ENCODE measurements at places on chromosomes 12 and 14. TPM values are rescaled to one million over a fixed set of nuclear protein-coding genes. Genes with fewer than 3 reads are reported as not detected.

MMP17 gene
- 1.4 TPM for total RNA-seq

- DNase-seq = no peak
Measured at GRCh38 chr12:25377469-25378177, 126.9 kb upstream of the KRAS start.

DNA sequence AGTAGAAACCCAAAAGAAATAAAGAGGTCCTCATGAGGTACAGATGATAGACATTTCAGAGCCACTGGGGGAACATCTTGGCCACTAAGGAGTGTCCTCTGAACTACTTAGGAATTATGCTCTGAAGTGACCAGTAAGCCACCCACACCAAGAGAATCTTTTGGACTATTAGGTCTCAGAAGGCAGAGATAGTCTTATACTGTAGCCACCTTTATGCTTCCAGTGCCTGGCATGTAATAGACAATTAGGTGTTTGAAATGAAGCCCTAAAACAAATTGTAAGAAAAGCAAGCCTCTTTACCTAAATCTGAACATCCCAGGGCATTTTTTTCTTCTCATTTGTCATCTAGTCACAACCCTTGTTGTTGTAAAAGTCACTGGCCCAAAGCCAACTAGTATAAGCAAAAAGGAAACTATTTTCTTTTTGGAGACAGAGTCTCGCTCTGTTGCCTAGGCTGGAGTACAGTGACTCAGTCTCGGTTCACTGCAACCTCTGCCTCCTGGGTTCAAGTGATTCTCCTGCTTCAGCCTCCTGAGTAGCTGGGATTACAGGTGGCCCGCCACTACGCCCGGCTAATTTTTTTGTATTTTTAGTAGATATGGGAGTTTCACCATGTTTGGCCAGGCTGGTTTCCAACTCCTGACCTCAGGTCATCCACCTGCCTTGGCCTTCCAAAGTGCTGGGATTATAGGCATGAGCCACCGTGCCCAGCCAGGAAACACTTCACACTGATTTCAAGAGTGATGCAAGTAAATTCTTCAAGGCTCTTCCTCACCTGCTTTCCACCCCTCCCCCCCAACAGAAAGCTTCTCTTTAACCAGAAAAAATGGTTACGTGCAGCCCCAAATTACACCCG, 11.1 kb downstream of the PLEKHA5 start:
- no peak for DNase-seq

DNA sequence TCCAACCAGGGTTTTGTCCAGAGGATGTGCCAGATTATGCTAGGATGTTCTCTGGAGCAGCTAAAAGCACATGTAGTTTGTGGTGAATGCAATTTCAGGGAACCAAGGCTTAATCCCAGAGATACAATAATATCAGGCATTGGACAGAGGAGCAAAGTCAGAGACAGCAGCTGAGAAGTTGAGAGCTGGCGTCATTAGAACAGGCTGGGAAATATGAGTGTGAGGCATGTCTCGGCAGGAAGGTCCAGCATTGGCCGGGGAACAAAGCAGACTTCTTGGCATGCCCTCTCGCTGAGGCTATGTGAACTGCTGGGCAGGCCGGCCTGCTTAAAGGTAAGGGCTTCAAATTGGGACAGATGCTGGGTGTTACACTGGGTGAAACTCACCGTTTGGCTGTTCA, 125.4 kb downstream of the CAND1 start:
- DNase-seq = no peak

DNA sequence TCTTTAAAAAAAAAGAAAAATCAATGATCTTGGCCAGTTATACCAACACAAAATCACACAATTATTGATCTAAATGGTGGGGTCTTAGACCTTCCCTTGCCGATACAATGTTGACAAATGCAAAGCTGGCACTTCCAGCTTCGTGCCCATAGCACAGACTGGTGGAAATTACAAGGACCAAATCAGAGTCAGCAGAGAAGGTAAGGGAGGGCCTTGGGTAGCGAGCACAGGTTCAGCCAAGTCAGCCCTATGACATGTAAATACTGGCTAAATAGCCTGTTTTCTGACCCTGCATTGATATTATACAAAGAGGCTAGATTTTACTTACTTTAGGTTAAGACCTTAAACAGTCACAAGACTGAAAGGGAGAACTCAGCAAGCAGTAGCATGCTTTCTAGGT, 30.3 kb upstream of the WDR89 start:
- DNase-seq = no peak

DNA sequence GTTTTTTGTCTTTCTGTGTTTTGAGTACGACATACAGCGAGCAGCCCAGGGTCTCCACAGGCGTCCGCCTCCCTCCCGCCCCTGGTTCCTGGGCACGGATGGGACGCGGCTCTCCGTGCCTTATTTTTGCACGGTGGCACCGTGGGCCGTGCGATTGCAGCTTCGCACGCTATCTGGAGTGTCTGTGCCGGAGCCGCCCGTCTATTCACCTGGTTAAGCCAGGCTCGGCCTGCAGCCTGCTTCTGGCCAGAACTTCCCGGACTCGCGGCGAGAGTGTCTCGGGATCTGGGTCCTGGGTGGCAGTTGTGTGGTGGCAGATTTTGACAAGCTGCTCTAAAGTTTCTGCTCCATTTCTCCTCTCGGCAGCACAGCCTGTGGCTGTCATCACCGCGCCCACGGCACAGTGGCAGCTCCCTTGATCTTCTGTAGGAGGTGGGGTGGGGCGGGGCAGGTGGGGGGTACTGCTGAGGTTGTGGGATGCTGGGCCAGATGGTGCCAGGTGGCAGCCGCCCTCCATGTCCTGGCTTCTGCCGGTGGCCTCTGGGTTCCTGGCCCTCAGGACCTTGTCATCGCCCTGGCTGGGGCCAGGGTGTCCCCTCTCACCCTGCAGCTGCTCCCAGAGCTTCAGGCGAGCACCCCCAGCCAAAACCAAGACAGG, 2.9 kb downstream of the MMP17 start:
- DNase-seq = no peak

All from Calu3 (cell line).